GM10248 (cell line): ENCODE measurements at places on chromosomes 13 and 19.
A peak's percentile ranks its signal among the peaks of the same experiment; 100 is the strongest.

GRCh38 chr19:51724543-51724942 lies 752 bp upstream of the HAS1 start:
- no peak for DNase-seq

DNA sequence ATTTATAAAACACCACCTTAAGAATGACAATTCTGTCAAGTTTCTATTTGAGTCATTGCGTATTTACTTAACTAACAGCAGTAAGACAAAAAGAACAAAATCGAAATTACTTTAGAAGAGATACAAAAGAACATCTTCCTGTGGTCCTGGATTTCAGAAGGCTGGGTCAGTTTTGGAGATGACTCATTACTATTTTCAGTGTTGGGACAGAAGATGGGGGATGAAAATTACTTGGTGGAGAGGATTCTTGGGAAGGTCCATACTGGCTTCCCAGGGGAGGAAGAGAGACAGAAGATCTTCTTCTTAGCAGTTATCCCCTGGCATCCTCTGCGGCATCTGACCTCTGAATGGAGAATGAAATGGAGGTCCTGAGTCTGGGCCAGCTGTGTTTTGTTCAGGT lies 33.5 kb upstream of the CSNK1A1L start:
- no peak for DNase-seq

DNA sequence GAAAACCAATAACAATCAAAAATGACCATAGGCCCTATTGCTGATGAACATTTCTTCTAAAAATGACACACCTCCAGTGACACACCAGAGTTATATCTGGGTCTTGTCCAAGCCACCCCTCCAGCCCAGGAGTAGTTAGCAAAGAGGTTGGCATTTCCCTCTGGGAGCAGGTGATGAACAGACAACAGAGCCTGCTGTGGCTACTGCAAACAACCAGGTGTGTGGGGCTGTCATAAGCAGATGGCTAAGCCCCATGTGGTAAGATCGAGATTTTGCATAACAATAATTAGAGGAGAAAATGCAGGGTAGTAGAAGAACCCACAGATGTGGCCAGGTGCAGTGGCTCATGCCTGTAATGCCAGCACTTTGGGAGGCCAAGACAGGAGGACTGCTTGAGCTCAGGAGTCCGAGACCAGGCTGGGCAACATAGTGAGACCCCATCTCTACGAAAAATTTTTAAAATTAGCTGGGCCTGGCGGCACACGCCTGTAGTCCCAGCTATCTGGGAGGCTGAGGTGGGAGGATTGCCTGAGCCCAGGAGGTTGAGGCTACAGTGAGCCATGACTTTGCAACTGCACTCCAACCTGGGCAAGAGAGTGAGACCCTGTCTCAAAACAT lies 5.0 kb downstream of the XRCC1 start:
- no peak for DNase-seq

DNA sequence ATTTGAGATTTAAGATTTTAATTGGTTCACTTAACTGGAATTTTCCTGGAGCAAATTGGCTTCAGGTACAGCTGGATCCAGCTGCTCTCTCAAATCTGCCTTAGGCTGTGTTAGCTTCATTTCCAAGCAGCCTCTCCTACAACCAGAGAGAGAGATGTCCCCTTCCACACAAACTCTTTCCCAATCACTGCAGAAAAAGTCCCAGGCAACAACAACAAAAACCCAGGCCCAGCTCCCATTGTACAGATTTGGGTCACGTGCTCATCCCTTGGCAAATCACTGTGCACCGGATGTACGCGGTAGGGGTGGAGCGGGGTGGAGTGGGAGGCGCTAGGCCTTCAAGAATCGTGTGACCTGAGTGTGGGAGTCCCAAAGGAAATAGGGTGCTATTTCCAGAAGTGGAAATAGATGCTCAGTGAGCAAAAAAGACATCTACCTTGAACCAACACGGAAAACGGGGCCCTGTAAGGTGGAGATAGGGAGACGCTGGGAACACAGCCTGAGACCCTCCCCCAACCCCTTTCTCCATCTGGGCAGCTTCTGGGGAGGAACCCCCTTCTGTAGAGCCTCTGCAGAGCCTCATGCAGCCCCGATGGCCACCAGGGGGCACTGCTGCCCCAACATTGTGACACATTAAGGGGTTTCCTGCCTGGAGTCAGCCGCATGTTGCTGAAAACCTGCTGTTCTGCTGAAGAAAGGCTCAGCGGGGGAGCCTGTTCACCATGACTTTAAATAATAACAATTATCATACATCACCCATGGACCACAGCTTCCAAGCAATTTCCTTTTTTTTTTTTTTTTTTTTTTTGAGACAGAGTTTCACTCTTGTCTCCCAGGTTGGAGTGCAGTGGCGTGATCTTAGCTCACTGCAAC lies 25.4 kb downstream of the HPN start:
- DNase-seq: peak; percentile 93

GRCh38 chr19:34263745-34264237 lies 9.4 kb downstream of the GARRE1 start:
- DNase-seq: no peak
